ENCODE measurements at places on chromosomes 4 and X. TPM values are rescaled to one million over a fixed set of nuclear protein-coding genes. Genes with fewer than 3 reads are reported as not detected.

Gene GPR34
- not detected for total RNA-seq

Gene IL13RA2
- not detected for total RNA-seq

Gene ZNF732
- total RNA-seq = 3.1 TPM

Gene NXF3
- not detected for total RNA-seq

Gene F8A3
- 9.7 TPM for total RNA-seq

Gene ZFYVE28
- total RNA-seq = 10.8 TPM

- no peak for DNase-seq
These were observed 301.1 kb downstream of the ARHGAP24 start for GRCh38 chr4:85776096-85776495.

DNA sequence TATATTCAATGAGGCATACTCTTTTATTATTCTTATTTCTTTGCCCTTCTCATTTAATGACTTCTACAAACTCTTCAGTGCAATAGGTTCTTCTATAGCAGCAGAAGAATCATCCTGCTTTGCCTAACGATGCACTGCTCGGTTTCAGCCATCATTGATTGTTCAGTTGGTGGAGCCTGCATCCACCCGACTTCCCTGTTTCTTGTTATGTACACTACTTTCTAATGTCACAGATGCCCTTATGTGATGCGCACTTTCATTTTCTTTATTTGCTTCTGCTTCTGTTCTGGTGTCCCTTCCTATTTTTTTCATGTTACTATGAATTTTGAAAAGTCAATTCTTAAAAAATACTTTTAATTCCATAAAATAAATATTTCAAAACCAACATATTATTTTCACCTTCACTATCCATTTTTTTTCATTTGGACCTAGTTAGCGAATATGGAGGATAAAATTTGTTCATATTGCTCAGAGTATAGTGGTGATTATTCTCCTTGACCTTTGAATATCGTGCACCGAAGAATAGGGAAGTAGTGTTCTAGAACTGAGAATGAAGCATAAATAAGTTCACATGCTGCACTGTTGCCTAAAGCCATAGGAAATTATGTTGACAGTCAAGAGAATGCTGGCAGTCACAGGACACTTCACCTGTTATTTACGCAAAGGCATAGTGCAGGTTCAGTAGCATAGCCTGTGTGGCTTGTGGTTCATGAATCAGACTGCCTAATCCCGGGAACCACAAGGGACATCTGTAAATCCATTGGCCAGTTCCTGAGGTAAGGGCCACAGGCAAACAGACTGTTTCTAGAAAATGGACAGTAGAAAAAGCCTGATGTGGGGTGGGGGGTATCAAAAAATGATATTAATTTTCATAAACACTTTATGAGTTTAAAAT, 21.3 kb upstream of the SFRP2 start:
- DNase-seq = no peak

GRCh38 chr4:55346851-55347255, 811 bp downstream of the SRD5A3 start:
- DNase-seq = no peak

- DNase-seq = peak; percentile 66
These were observed 1.4 kb downstream of the RPS6KA3 start for GRCh38 chrX:20265221-20265725.

GRCh38 chr4:27251771-27252170, 391.1 kb downstream of the STIM2 start:
- DNase-seq = no peak
